Endodermal cell (in vitro differentiated cells): ENCODE measurements at places on chromosomes 2 and 18. TPM values are rescaled to one million over a fixed set of nuclear protein-coding genes. Genes with fewer than 3 reads are reported as not detected.

GRCh38 chr2:17058772-17059402, 393.3 kb upstream of the CYRIA start:
- H3K4me1 ChIP-seq, result peaks cover 17% of the 10 kb centered on the region
- H3K27ac ChIP-seq, result no peak overlapping the region
- no peaks in the 10 kb centered on the region for H3K36me3 ChIP-seq

NXPH2 gene
- 0.35 to 4.8 TPM (median 4.3 TPM) in 3 replicates for total RNA-seq

WDR54 gene
- 43.1 and 44.5 TPM in 2 replicates for total RNA-seq

GRCh38 chr18:6741232-6741663, 11.7 kb downstream of the ARHGAP28 start:
- H3K36me3 ChIP-seq, result peaks cover 42% of the 10 kb centered on the region
- DNase-seq, result no peak

GRCh38 chr2:232058931-232059330, 97.4 kb downstream of the DIS3L2 start:
- DNase-seq, result no peak
- no peaks in the 10 kb centered on the region for H3K27me3 ChIP-seq
- no peak overlapping the region for H3K27ac ChIP-seq
- no peaks in the 10 kb centered on the region for H3K4me1 ChIP-seq
- no peak overlapping the region for H3K4me3 ChIP-seq
- no peaks in the 10 kb centered on the region for H3K36me3 ChIP-seq

GRCh38 chr18:53268455-53268854, 928.5 kb downstream of the DCC start:
- no peak for DNase-seq
- no peaks in the 10 kb centered on the region for H3K4me1 ChIP-seq
- H3K4me3 ChIP-seq, result no peak overlapping the region
- H3K36me3 ChIP-seq, result no peaks in the 10 kb centered on the region
- H3K27me3 ChIP-seq, result no peaks in the 10 kb centered on the region

GRCh38 chr2:141889788-141890187, 241.0 kb downstream of the LRP1B start:
- H3K27me3 ChIP-seq, result no peaks in the 10 kb centered on the region
- H3K4me1 ChIP-seq, result no peaks in the 10 kb centered on the region
- H3K36me3 ChIP-seq, result no peaks in the 10 kb centered on the region
- no peak overlapping the region for H3K4me3 ChIP-seq
- no peak for DNase-seq

FAM237A gene
- not detected in 3 replicates for total RNA-seq

ZBTB14 gene
- total RNA-seq, result 15.9 to 17.4 TPM (median 17.0 TPM) in 3 replicates

- no peak for DNase-seq
- H3K27me3 ChIP-seq, result no peaks in the 10 kb centered on the region
- no peak overlapping the region for H3K27ac ChIP-seq
- peaks cover 13% of the 10 kb centered on the region for H3K4me1 ChIP-seq
Measured at GRCh38 chr2:170369894-170370293, 191.9 kb downstream of the MYO3B start.

DNA sequence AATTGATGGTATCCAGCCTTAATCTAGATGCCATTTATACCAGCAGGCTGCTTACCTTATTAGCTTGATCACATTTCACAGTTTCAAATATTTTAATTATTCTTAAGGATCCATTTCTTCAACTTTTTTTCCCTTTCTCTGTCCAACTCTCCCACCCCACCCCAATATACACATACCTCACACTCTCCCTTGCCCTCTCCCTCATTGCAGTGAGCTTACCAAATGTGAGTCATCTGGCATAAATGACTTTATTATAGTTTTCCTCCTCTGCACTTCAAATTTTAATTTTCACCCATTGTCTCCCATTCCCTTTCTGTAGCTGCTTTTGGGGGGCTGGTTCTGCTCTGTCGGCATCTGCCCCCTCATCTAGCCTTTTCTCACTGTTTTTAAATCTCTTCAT, 12.9 kb downstream of the HTR2B start:
- H3K27ac ChIP-seq, result no peak overlapping the region
- peaks cover 76% of the 10 kb centered on the region for H3K36me3 ChIP-seq
- H3K4me1 ChIP-seq, result no peaks in the 10 kb centered on the region
- no peak overlapping the region for H3K4me3 ChIP-seq
- no peak for DNase-seq
